ENCODE measurements at places on chromosomes 1 and 21.

DNA sequence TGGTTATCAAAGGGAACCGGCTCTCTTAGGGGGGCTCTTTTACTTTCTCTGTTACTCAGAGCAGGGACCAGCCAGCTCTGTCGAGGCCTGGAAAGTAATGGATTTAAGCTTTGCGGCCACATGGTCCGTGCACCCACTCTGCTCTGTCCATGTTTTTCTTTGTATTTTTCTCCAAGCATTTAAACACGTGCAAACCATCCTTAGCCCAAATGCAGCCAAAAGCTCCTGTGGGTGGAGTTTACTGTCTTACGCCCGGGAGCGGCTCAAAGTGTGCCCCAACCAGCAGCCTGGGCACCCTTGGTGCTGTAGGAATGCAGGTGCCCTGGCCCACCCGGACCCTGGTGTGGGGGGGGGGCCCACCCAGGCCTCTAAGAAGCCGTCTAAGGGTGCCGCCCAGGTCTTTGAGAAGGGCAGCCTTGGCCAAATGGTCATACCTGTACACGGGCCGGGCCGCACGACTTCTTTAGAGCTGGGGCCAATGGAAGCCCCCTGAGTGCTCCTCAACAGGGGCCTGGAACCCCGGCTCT is 29.2 kb upstream of the POFUT2 start:
- DNase-seq: no peak

DNA sequence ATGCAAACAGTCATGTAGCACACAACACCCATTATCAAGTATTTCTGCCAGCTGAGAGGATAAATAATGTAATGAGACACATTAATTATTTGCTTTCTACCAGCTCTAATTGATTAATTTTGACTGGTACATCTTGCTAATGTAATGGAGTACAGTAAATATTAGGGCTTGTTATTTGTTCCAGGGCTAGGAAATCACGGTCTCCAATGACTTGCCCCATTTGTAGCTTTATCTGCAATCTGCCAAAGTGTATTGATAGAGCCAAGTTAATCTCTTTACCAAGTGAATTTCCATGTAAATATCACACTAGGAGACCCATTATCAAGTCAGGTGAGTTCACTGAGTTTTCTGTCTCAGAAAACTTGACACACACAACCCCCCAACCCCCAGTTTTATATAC is 55.1 kb downstream of the RGS13 start:
- peak; percentile 19 for DNase-seq

- DNase-seq: no peak
These were observed 1.2 kb upstream of the CGN start for GRCh38 chr1:151510020-151510405.

- DNase-seq: no peak
These were observed 41.5 kb downstream of the MORN1 start for GRCh38 chr1:2349806-2350205.

DNA sequence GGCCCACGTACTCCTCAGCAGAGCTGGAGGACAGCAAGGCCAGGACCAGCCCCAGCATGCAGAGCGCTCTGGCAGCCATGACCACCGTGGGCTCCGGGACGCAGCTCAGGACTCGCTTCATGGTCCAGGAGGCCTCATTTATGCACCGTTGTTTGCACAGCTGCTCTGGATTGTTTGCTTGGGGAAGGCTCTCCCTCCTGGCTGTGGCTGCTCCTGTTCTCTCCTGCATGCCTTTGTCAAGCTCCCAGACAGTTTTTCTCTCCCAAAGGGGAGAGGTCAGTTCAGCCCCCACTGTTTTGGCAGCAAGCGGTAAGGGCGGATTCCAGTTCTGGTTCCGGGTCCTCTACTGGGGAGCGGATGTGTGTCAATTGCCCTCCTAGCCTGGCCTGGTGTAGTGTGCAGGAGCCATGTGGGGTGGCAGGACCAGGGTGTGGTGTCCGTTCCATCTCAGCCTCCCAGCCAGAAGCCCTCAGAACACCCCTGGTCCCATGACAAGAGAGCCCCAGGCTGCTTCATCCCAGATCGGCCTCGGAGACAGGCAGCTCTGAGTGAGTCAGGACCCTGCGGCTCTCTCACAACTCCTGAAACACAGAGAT is at the start of gene TFF3:
Gene TFF3 (minus strand): TSS at position 114 of the 596 bp plus-strand sequence. CDS start 35 bp downstream, at position 79.
- peak; percentile 99 for DNase-seq

DNA sequence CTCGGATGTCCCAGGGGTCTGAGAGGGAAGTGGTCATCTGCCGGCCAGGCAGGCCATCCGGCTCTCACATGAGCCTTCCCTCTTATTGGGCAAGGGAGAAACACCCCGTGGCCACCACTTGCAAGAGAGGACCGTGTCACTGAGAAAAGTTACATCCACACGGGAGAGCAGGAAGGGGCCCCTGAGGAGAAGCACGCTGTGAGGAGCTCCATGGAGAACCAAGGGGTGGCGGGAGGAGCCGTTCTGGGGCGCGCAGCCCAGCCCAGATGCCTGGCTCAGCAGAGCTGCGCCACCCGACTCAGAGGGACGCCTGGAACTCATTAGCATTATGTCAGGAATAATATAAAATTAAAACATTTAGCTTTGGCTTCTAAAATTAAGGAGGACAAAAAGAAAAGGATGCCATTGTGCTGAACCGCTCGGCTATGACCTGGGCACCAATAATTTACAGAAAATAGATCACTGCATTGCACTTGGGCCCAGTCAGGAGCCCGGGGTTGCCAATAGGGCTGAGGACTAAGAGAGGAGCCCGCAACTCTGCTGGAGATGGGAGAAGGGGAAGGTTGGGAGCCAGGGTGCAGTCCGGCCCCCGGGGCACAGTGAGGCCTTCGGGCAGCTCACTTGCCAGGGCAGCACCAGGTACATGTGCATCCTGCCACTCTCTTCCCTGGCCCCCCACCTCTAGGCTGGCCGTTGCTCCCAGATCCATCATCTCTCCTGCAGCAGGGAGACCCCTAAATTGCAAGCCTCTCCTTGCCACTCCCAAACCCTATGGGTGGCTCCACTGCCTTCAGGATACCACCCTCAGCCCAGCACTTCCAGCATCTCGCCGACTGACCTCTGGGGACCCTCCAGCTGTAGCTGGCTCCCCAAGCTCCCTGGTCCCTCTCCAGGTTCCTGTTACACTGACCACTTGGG is 84.8 kb downstream of the DMRTB1 start:
- DNase-seq: no peak

DNA sequence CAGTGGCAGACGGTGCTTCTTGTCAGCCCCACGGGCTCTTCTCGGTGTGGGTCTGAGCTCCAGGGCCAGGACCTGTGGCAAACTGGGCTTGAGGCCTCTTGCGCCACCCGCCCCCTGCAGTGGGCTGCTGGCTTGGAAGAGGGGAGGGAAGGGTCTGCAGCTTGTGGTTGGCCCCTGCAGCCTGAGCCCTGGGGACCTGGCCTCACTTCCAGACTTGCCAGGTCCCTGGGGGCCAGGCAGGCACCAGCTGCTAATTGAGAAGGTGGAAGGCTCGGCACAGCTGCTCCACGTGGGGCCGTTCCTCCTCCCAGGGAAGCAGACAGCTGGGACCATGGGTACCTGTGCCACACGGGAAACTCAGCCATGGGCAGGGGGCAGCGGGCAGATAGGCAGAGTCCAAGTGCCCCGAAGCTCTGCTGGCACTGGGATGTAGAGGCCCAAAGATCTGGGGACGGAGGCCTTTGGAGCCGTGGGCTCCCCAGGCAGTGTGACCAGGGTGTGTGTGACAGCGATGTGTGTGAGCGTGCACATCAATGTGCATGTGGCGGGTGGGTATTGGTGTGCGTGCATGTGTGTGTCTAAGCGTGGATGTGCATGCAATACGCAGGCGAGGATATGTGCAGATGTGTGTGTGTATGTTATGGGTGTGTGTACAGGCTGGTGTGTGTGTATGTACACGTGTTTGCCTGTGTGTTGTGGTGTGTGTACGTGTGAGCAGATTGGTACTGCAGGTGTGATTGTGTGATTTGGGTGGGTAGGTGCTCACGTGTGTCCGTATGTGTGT is 39.3 kb downstream of the TP73 start:
- peak; percentile 56 for DNase-seq

DNA sequence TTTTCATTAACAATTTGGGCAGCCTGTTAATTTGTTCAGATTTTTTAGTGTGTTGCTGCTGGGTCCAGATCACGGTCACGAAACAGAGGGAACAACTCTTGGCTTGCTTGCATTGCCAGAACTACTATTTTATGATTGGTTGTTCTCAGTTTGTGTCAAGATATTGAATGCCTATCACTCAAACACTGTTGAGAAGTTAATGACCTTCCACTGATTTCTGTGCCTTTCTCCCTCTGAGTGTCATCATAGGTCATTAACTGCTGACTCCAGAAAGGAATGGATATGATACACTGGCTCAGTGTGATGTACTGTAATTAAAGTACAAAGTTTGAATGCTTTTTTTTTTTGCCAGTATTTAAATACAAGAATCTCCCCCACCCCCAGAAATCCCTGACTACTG is 9.2 kb downstream of the CHODL start:
- no peak for DNase-seq

DNA sequence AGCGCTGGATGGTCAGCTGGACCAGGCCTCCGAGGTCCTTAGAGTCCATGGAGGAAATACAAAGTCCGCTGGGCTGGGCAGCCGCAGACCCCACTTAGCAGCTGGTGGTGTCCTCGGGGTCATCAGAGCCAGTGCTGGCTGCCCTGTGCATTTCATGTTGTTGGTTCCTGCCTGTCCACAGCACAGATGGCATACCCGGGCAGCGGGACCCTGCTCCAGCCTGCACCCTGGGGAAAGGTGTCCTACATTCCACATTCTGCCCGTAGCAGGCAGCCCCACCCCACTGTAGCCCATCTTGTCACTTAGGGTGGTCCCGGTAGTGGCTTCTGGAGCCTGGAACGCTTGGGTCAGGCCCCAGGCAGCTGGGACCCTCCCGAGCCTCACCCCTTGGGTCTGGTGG is 19.8 kb downstream of the PRKCZ start:
- DNase-seq: no peak

- no peak for DNase-seq
These were observed 4.7 kb upstream of the ECE1 start for GRCh38 chr1:21295002-21295401.

- DNase-seq: no peak
These were observed 43.1 kb downstream of the CD55 start for GRCh38 chr1:207364614-207365013.

GRCh38 chr1:209155546-209155945 is 428.0 kb upstream of the CAMK1G start:
- DNase-seq: no peak

GRCh38 chr21:42962380-42963007 is 11.9 kb upstream of the PKNOX1 start:
- DNase-seq: no peak

DNA sequence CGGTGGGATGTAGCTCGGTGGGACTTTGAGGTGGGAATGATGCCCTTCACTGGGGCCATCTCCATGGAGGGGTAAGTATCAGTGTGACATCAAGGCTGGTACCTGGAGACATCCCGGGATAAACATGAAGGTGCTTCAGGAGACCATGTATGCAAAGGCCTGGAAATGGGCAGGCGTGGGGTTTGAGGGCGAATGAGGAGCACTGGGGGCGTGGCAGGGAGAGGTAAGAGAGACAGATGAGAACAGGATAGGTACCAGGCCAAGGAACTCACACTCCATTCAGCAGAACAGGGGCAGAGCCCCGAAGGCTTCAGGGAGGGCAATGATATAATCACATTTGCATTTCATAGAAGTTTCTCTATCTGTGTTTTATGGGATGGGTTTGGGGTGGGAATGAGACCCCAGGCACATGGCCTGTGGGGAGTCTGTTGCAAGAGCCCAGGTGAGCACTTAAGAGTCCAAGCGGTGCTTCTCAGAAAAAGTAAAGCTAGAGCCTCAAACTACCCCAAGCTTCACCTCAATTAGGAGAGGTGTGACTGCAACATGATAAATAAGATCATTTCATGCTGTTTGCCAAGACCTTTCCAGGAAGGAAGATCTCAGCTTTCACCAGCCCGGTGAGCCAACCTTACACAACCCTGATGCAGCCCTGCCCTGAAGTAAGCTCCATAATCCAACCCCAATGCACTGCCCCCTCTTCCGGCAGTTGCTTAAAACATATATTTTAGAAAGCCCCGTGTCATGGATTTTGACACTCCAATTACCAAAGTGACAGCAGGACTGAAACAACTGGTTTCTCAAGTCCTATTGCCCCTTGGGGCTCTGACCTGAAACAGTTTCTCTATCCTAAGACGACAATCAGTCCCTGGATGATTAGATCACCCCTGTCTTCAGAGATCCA is 7.4 kb downstream of the S100A9 start:
- DNase-seq: no peak

- no peak for DNase-seq
These were observed 59.2 kb downstream of the MATN1 start for GRCh38 chr1:30664103-30664755.
